ENCODE measurements at places on chromosomes 13 and 19.

DNA sequence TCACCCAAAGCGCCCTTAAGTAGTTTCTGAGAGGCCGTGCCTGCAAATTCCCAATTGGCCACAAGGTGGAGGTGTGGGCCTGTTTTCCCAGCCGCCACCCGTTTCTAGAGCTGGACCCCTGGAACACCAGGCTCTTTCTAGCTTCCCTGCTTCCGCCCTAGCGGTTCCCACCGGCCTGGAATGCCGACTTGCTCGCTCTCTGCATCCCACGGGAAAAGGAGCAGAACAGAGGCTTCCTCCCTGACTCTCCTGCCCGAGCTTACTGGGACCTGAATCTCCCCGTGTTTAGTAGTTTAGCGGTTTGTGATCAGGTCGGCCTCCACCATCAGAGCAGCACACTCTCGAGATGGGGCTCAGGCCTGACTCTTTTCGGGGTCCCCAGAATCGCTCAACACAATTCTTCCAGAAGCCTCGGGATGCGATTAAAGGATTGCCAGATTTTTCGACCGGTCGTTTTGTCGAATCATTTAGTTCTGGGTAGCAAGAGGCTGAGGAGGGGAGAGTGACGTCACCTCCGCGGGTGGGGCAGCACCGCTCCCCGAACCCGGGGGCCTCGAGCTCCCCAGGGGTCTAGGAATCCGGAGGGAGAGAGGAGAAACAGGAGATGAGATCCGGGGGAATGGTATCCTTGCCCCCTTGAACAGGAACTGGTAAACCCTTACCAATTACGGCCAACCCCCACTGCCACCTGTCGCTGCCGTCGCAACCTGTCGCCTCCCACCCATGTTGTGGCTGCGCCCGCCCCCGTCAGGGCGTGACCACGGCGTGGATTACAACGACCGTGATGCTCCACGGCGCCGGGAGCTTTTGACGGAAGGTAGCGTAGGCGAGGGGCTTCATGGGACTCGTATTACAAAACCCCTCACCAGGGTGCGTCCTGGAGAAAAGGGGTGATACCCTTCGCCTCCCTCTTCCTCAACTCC is 8.0 kb downstream of the NAPSA start:
- DNase-seq, result peak; percentile 42

DNA sequence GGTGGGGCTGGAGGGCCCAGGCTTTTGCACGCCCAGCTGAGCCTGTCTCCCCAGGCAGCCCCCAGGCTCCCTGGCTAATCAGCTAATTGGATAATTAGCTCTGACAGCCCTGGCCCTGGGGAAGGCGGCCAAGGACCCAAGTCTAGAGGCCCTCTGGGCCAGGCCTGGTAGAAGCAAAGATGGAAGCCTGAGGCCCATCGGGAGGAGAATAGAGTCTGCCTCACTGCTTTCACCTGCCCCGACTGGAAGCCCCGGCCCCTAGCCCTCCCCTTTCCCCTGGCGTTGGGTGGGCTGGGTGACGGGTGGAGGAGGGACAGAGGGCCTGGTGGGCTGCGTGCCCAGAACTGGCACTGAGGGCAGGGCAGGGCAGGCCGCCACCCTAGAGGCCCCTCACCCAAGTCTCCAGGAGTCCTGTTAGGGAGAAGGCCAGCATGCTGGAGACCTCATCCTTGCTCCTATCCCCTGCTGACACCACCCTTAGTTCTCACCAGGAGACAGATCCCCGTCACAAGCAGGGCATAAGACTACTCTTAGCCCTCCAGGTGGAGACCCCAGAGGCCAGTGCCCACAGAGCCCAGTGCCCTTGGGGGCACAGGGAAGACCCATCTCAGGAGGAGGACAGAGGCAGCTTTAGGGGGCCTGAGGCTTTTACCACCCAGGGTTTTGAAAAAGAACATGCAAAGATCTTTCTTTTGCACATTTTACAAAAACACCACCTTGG is 12.0 kb downstream of the LYL1 start:
- DNase-seq, result no peak

DNA sequence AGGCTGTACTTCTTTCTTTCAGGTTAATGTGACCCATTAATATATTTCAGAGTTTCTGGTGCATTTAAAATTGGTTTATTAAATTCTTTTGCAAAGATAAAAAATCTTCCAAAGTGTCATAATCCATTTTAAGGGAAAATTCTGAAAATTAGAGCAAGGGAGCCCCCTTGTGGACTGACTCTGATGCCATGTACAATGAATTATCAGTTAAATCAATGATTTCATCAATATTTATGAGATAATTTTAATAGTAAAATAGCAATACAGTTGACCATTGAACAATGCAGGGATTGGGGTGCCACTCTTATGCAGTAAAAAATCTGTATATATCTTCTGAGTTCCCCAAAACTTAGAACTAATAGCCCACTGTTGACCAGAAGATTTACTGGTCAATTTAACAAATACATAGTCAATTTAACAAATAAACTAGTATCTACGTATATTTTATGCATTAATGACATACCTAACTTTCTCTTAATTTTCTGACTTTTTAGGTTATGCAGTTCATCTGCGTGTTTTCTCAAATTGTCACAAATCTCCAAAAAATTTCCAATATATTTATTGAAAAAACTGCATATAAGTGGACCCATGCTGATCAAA is 479.1 kb upstream of the MIR17HG start:
- peak; percentile 5 for DNase-seq

GRCh38 chr19:35306473-35307246 is 14.7 kb downstream of the MAG start:
- DNase-seq, result no peak

DNA sequence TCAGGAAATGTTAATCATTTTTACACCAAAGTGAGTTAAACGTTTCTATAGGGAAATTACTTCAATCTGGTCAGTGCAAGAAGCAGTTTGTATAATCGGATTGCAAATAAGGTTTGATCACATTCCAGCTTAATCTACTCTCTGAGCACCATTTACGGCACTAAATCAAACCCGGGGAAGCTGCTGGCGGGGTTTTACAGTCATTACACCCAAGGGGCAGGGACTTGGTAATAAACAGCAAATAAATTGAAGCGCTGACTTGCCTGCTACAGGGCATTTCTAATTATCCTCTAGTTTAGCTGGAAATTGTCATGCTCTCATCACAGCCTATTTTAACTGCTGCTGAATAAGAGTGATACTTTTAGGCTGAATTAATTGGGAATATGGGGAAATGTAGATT is 152.1 kb upstream of the SOX21 start:
- DNase-seq, result no peak

- DNase-seq, result no peak
These were observed 22.3 kb downstream of the TMEM161A start for GRCh38 chr19:19115954-19116353.

GRCh38 chr13:99709134-99709533 is 207.9 kb downstream of the TM9SF2 start:
- DNase-seq, result no peak

DNA sequence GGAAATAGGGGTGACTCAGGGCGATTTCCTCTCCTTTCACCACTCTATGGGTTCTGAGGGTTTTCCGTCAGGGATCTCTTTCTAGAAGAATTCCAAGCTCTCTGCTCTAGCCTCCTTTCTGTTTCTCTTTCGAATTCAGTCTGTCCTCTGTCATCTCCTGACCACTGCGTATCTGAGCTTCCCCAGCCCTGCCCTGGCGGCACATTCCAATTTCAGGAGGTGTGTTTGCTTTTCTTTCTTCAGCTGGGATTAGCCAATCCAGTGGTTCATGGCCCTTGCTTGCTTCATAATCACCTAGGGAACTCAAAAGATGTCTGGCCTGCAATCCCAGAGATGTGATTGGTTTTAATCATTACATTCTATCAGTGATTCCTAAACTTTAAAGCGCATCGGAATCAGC is 9.4 kb downstream of the IFNL2 start:
- DNase-seq, result no peak

DNA sequence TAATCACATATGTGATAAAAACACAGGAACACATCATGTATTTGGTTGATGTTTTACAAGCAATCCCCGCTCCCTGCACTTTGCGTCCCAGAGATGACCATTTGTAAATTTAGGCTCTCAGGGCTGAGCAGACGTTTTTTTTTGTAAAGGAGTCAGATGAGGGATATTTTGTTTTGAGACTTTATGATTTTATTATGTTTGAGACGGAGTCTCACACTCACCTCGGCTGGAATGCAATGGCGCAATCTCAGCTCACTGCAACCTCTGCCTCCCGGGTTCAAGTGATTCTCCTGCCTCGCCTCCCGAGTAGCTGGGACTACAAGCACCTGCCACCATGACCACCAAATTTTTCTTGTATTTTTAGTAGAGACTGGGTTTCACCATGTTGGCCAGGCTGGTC is 1.4 kb downstream of the TLE6 start:
- DNase-seq, result no peak

- DNase-seq, result no peak
These were observed 727 bp downstream of the CNMD start for GRCh38 chr13:52738719-52739467.

DNA sequence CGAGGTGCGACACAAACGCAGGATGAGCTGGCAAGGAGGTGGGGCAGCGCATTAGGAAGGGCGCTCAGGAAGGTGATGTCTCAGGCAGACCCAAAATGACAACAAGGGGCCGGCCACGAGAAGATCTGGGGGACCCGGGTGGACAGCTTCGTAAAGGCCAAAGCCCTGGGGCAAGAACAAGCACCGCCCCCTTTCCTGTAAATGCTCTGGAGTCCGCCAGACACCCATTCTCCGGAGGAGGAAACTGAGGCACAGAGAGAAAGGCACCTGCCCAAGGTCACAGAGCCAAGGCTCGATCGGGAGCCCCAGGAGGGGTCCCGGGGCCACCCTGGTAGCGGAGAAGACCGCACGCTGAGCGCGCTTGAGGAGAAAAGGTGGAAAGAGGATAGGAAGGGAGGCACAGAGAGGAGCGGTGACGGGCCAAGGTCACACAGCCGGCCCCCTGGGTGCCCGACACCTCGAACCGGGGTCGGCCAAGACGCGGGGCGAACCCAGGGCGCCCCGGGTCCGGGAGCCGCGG is 571 bp downstream of the SAFB2 start:
- DNase-seq, result no peak

- no peak for DNase-seq
These were observed 349.1 kb downstream of the LIG4 start for GRCh38 chr13:107866032-107866940.

- DNase-seq, result peak; percentile 20
These were observed 72.3 kb downstream of the C1QTNF9 start for GRCh38 chr13:24381541-24382265.

- no peak for DNase-seq
These were observed 38.2 kb upstream of the NPAS1 start for GRCh38 chr19:46981286-46981945.

GRCh38 chr13:58706421-58706820 is 1074.9 kb downstream of the PCDH17 start:
- no peak for DNase-seq

DNA sequence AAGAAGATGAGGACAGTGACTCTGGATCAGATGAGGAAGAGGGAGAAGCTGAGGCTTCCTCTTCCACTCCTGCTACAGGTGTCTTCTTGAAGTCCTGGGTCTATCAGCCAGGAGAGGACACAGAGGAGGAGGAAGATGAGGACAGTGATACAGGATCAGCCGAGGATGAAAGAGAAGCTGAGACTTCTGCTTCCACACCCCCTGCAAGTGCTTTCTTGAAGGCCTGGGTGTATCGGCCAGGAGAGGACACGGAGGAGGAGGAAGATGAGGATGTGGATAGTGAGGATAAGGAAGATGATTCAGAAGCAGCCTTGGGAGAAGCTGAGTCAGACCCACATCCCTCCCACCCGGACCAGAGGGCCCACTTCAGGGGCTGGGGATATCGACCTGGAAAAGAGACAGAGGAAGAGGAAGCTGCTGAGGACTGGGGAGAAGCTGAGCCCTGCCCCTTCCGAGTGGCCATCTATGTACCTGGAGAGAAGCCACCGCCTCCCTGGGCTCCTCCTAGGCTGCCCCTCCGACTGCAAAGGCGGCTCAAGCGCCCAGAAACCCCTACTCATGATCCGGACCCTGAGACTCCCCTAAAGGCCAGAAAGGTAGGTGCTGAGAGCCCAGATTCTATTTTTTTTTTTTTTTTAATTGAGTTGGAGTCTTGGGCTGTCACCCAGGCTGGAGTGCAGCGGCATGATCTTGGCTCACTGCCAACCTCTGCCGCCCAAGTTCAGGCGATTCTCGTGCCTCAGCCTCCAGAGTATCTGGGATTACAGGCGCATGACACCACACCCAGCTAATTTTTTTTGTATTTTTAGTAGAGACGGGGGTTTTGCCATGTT is 2.3 kb downstream of the PPP1R15A start:
- peak; percentile 71 for DNase-seq

DNA sequence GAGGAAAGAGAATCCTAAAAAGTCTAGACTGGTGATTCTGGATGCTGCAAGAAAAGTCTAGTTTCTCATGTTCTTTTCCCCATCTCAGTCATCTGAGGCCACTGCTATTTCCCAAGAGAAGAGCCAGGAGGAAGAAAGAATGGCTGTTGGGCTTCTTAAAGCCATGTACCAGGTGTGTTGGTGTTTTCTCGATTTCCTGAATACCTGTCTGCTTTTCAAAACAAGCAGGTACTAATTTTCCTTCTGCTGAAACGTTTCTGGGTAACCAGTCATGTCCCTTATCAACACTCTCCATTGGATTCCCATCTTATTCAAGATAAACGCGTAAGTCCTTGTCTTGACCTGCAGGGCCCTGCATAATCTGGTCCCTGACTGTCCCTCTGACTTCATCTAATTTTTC is 1.1 kb downstream of the ZNF570 start:
- no peak for DNase-seq

DNA sequence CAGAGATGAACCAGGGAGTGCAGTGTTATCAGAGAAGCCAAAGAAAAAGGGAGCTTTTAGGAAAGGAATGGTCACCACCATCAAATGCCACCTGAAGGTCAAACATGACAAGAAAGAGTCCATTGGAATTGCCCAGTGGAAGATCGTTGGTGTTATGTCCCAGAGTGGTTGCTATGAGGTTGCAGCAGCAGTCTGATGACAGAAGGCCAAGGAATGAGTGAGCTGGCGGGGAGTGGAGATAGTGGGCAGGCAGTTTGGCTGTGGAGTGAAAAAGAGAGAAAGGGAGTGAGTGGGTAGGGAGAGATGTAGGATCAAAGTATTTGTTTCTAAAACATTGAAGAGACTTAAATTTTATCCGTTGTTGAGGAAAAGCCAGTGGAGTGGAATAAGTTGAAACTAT is 117.4 kb upstream of the WASF3 start:
- DNase-seq, result peak; percentile 61

DNA sequence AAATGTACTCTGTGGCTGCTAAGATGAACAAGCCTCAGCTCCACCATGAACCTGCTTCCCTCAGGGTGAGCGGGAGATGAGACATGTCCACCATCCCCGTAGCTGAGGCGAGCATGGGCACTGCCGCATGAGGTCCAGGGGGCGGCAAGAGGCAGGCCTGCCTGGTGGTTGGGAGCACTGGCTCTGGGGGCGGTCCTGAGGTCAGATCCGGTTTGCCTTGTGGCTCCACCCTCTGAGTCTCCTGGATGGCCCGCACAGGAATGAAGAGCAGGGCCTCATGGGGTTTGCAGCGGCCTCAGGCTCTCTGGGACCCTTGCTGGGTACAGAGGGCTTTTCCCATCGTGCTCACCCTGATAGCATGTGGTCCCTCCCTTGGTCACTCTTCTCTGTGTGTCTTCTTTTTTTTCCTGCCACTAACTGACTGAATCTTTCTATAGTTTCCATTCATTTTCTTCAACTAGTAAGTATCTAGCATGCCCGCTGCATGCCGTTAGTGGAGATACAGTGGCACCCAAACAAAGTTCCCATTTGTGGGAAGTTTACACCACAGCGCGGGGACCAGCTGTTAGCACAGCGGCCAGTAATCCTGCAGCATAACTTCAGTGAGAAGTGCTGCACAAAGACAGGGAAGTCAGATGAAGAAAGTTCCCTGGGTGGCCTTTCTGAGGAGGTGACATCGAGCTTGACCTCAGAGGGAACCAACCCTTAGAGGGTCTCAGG is 37.3 kb downstream of the CAPN12 start:
- no peak for DNase-seq

- DNase-seq, result no peak
These were observed 23.5 kb downstream of the CEACAM16 start for GRCh38 chr19:44722131-44723121.

All from HFFc6 (cell line).